CD4-positive, CD25-positive, alpha-beta regulatory T cell (primary cell): ENCODE measurements at places on chromosomes 7 and 10. TPM values are rescaled to one million over a fixed set of nuclear protein-coding genes. Genes with fewer than 3 reads are reported as not detected.

Gene ABCB1
- 1.2 TPM for total RNA-seq

Gene CDHR1
- 0.25 TPM for total RNA-seq

Gene CDH23
- 5.6 TPM for total RNA-seq

Gene STEAP1B
- total RNA-seq, result not detected

Gene TUBAL3
- total RNA-seq, result not detected

Gene WASHC2C
- total RNA-seq, result 68.1 TPM

Gene TSPAN12
- total RNA-seq, result not detected

Gene INSIG1
- 66.5 TPM for total RNA-seq

Gene TMEM184A
- total RNA-seq, result not detected

Gene NKX1-2
- total RNA-seq, result not detected

Gene ASZ1
- total RNA-seq, result not detected

Gene FANK1
- 31.3 TPM for total RNA-seq

Gene NAPEPLD
- total RNA-seq, result 6.4 TPM

Gene PRF1
- 32.4 TPM for total RNA-seq

Gene COL17A1
- total RNA-seq, result not detected

Gene MYL10
- not detected for total RNA-seq

Gene SLC13A1
- total RNA-seq, result not detected

Gene PURB
- total RNA-seq, result 29.9 TPM

Gene ABCB8
- 61.4 TPM for total RNA-seq

Gene CLDN15
- 22.7 TPM for total RNA-seq

Gene VAX1
- not detected for total RNA-seq
